ENCODE measurements at places on chromosomes 1 and 21. TPM values are rescaled to one million over a fixed set of nuclear protein-coding genes. Genes with fewer than 3 reads are reported as not detected.

GRCh38 chr1:161840363-161840762 is 74.2 kb downstream of the ATF6 start:
- DNase-seq = no peak
- H3K27me3 ChIP-seq = no peaks in the 10 kb centered on the region
- no peaks in the 10 kb centered on the region for H3K36me3 ChIP-seq
- H3K27ac ChIP-seq = no peak overlapping the region
- no peak overlapping the region for H3K4me3 ChIP-seq

DNA sequence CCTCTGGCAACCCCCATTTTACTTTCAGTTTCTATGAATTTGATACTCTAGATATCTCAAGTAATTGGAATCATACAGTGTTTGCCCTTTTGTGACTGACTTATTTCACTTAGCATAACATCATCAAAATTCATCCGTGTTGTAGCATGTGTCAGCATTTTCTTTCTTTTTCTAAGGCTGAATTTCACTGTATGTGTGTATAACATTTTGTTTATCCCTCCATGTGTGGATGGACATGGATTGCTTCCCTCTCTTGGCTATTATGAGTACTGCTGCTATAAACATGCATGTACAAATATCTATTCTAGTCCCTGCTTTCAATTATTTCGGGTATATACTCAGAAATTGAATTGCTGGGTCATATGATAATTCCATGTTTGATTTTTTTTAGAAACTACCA is 97.3 kb downstream of the MAP3K21 start:
- no peak overlapping the region for H3K4me3 ChIP-seq
- no peaks in the 10 kb centered on the region for H3K4me1 ChIP-seq
- H3K36me3 ChIP-seq = no peaks in the 10 kb centered on the region
- H3K27ac ChIP-seq = no peak overlapping the region

DNA sequence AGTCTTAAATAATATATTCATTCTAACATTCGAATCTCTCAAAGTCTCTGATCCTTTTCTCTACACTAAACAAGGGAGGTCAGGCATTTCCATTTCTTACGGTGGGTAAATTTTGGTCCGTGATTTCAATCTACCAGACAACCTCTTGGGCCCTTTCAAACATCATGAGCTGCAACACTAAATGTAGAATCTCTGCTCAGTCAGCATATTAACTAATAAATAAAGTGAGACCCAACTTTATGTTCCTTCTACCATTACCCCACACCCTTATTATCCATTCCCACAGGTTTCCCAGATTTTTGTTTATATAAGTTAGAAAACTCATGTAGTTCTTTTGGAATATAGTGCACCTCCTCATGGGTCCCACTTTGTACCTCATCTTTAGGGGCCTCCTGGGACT is 24.9 kb downstream of the SLAMF7 start:
- H3K4me3 ChIP-seq = no peak overlapping the region
- no peak for DNase-seq
- H3K27ac ChIP-seq = no peak overlapping the region
- H3K36me3 ChIP-seq = no peaks in the 10 kb centered on the region
- no peaks in the 10 kb centered on the region for H3K4me1 ChIP-seq
- H3K27me3 ChIP-seq = no peaks in the 10 kb centered on the region

DNA sequence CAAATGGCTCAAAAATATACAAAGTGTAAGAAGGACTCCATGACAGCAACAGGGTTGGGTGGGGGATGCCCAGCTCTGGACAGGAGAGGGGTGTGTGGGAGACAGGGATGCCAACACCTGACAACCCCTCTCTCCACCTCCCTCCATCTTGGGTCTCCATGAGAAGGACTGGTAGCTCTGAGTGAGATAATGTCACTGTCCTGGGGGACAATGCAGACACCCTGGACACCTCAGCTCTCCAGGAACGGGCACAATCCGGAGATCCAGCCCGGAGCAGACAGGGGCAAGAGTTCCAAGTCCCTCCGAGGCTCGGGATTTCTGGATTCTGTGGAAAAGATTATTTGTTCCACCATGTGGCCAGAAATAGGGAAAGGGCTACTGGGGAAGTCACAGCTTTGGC is 122.5 kb downstream of the GLIS1 start:
- H3K4me3 ChIP-seq = no peak overlapping the region
- no peaks in the 10 kb centered on the region for H3K27me3 ChIP-seq
- H3K27ac ChIP-seq = no peak overlapping the region
- H3K36me3 ChIP-seq = no peaks in the 10 kb centered on the region

- no peak overlapping the region for H3K4me3 ChIP-seq
- H3K27me3 ChIP-seq = no peaks in the 10 kb centered on the region
- no peak overlapping the region for H3K27ac ChIP-seq
- H3K4me1 ChIP-seq = peaks cover 45% of the 10 kb centered on the region
Observed at GRCh38 chr1:21277180-21277579, 13.1 kb downstream of the ECE1 start.

DNA sequence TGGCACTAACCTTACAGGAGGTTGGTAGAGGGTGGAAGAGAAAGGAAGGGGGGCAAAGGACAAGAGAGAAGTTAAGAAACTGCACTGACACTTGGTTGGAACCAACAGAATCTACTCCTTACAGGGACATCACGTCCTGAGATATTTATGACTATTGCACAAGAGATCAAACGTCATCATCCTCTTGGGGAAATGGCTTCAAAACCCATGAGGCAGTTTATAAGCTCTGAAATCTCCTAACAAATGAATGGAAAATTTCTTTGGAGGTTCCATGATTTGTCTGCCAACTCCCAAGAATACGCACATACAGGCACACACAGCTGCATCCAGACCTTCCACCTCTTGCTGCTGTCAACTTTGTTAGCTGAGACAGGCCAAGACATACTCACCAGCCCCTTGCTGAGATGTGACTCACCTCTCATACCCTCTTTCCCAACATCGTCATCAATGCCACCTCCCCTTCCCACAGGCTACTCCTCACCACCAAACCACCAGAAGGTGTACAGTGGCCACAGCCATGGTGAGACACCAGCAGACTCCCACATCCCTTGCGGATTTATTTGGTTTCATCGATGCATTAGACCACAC is 135.5 kb downstream of the SETD4 start:
- H3K4me1 ChIP-seq = no peaks in the 10 kb centered on the region
- H3K27me3 ChIP-seq = no peaks in the 10 kb centered on the region
- H3K36me3 ChIP-seq = no peaks in the 10 kb centered on the region
- no peak overlapping the region for H3K4me3 ChIP-seq
- H3K27ac ChIP-seq = no peak overlapping the region
- no peak for DNase-seq

- no peaks in the 10 kb centered on the region for H3K36me3 ChIP-seq
- no peak overlapping the region for H3K4me3 ChIP-seq
- no peaks in the 10 kb centered on the region for H3K4me1 ChIP-seq
- no peaks in the 10 kb centered on the region for H3K27me3 ChIP-seq
- DNase-seq = no peak
- no peak overlapping the region for H3K27ac ChIP-seq
Observed at GRCh38 chr1:162275622-162276175, 101.0 kb downstream of the SPATA46 start.

DNA sequence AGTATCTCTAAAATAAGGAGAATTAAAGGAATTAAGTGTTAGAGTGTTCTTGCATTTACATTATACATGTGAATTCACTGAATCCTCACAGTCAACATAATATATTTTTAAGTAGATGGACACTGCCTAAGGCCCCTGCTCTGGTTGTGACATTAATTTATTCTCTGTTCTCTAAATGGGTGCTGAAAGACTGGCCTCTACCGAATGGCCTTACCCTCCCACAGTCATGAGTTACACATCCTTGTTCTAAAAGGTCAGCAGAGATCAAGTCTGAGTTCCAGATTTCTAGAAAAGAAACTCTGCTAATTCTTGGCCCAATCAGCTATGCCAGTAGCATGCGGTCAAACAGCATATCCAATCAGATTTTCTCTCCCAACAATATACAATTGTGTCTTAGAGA is 193.2 kb downstream of the TM2D1 start:
- H3K27ac ChIP-seq = no peak overlapping the region
- no peaks in the 10 kb centered on the region for H3K4me1 ChIP-seq
- no peaks in the 10 kb centered on the region for H3K27me3 ChIP-seq
- DNase-seq = no peak

DNA sequence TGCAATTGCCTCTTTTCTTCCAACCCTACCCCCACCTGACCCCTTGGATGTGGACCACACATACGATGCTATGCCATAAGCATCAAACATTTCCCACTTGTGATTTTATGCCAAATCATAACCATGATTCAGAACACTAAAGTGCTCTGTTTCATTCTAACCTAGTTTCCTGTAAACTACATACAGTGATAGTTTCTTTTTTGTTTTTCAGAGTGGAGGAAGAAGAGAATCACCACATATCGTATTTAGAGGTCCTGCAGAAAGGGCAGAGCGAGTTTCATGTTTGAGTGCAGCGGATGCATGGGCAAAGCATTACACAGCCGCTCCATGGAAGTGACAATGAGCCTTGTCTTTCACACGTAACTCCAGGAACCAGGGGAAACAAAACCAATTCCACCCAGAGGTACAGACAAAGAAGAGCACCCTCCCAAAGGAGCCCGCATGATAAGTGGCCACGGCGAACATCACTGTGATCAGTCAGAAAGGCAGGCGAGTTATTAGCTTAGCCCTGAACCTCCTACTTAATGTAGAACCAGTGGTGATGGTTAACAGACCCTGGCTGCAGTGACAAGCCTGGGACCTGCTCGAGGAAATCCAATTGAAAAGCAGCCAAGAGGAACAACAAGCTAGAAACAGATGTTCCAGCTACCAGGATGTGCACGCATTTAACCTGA is 64.0 kb upstream of the ZNF281 start:
- no peak for DNase-seq
- no peak overlapping the region for H3K27ac ChIP-seq
- H3K36me3 ChIP-seq = no peaks in the 10 kb centered on the region
- no peaks in the 10 kb centered on the region for H3K4me1 ChIP-seq

DNA sequence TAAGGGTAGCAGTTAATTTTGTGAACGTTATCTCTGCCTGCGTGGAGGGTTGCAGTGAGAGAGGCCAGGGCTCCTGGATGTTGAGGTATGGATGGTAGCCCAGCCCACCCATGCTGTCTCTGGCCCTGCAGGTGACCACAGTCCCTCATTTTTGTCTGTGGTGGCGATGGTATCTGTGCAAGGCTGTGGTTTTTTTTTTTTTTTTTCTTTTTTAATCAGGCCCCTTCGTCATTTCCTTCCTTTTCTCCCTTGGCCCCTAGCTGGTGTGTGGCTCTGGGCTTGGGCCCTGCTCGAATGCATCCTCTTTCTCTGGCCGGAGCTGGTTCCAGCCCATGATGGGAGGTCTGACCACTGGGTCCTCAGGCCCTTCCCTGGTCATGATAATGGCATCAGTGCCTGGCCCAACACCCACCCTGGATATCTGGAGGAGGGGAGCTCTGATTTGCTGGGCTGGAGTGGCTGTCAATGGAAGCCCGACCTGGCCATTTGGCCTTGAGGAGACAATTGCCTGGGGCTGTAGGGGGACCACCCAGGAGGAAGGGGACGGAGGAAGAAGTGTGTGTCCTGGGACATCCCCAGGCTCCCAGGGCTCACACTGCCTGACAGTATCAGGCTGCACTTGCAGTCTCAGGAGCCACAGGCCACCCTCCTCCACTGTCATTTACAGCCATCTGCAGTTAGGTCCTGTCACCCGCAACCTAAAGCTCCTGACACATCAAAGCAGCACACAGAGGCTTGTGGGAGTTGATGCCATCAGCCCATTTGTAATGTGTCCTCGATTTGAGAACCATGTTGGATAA is 8.1 kb upstream of the RNF187 start:
- H3K27ac ChIP-seq = peak overlapping the region; percentile 8
- no peak overlapping the region for H3K4me3 ChIP-seq
- no peaks in the 10 kb centered on the region for H3K27me3 ChIP-seq
- DNase-seq = no peak
- no peaks in the 10 kb centered on the region for H3K4me1 ChIP-seq

GRCh38 chr21:38984568-38984967 is 178.8 kb downstream of the ETS2 start:
- H3K27ac ChIP-seq = peak overlapping the region; percentile 60
- H3K27me3 ChIP-seq = no peaks in the 10 kb centered on the region
- no peak for DNase-seq
- H3K36me3 ChIP-seq = no peaks in the 10 kb centered on the region
- peaks cover 20% of the 10 kb centered on the region for H3K4me1 ChIP-seq

- peaks cover 10% of the 10 kb centered on the region for H3K36me3 ChIP-seq
- H3K27ac ChIP-seq = peak overlapping the region; percentile 89
- no peak for DNase-seq
- H3K4me1 ChIP-seq = peaks cover 24% of the 10 kb centered on the region
Observed at GRCh38 chr1:228737601-228738041, 2.3 kb downstream of the RHOU start.

GRCh38 chr1:3000671-3001470 is 20.4 kb upstream of the ACTRT2 start:
- no peaks in the 10 kb centered on the region for H3K27me3 ChIP-seq
- no peaks in the 10 kb centered on the region for H3K36me3 ChIP-seq
- no peak for DNase-seq
- H3K4me3 ChIP-seq = no peak overlapping the region
- no peak overlapping the region for H3K27ac ChIP-seq

- no peak for DNase-seq
- no peaks in the 10 kb centered on the region for H3K27me3 ChIP-seq
- no peaks in the 10 kb centered on the region for H3K36me3 ChIP-seq
- H3K4me3 ChIP-seq = no peak overlapping the region
- H3K4me1 ChIP-seq = no peaks in the 10 kb centered on the region
- H3K27ac ChIP-seq = no peak overlapping the region
Observed at GRCh38 chr1:154843636-154844296, 26.3 kb downstream of the KCNN3 start.

DNA sequence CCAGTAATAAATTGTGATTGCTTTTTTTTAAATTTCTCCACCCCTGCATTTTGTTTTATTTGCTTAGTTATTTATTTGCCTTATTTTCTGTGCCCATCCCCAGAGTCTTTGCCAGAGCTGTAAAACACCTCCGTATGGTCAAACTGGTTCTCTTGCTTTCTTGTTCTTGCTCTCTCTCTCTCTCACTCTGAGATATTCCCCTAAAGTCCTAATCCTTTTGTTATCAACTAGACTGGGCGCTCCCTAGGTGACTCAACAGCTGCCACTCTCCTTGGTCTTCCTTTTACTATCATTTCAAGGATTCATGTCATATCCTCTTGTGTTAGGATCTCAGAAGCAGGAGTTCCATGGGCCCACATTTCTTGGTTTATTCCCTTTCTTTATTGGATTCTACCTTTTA is 160.0 kb downstream of the PRDM2 start:
- H3K4me3 ChIP-seq = no peak overlapping the region
- no peak overlapping the region for H3K27ac ChIP-seq
- no peaks in the 10 kb centered on the region for H3K27me3 ChIP-seq
- no peaks in the 10 kb centered on the region for H3K36me3 ChIP-seq
- H3K4me1 ChIP-seq = no peaks in the 10 kb centered on the region
- DNase-seq = no peak

DNA sequence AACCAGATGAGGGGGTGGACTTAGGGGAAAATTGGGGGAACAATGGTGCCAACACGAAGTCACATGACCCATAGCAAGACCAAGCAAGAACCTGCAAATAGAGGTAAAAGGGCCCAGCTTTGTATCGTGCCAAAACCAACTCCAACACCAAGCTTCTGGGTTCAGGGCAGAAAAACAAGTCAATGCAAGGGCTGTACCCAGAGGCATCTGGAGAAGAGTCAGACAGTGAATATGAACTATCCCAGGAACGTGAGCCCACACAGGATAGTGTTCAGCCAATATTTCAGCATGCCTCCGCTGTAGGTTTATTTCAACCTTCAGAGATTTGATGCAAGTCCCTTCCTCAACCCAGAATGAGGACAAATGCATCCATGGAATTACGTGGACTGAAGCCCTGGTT is 15.0 kb upstream of the ZMYM6 start:
- no peak overlapping the region for H3K4me3 ChIP-seq
- H3K36me3 ChIP-seq = no peaks in the 10 kb centered on the region
- DNase-seq = no peak

Gene B3GALT2
- 0.21 TPM for total RNA-seq

Gene HHAT
- total RNA-seq = 4.5 TPM

Gene TARS2
- total RNA-seq = 11.6 TPM

Gene ANKRD65
- total RNA-seq = not detected

Gene HSD11B1
- total RNA-seq = 24.4 TPM

Gene OR2T34
- not detected for total RNA-seq

Gene SYF2
- total RNA-seq = 53.9 TPM
